Suppressor macrophage (primary cell): ENCODE measurements at places on chromosomes 11 and 22.

DNA sequence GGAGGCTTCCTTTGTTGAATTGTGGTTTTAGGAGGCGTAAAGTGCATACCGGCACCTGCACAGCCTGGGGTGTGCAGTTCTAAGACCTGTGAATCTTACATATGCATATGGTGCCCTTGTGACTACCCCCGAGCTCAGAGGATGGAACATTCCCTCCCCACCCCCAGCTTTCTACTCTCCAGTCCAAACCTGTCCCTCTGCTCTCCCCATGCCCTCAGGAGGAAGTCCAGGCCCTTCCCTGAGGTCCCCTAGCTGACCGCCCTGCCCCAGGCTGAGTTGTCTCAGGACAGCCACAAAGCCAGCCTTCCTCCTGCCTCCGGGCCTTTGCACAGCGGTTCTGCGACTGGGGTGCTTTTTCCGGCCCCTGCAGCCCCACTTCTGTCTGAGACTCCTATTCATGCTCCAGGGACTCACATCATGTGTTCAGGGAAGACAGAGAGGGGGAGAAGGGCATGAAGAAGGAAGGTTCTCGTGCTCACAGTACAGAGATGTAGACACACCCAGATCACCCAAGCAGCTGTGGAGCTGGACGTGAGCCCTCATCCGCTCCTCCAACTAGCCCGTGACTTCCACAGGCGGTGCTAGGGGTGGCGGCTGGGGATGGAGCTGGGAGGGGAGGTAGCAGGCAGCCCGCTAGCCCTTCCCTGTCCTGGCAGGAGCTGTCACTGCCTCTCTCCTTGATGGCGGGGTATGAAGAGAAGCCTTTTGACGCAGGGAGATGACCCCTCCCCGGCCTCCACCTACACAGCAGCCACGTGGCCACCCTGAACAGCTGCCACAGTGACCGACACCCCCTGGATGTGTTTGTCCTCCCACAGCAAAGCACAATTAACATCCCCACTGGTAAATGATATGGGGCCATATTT, 50.8 kb downstream of the FLRT1 start:
- no peak for DNase-seq

- no peak for DNase-seq
Measured at GRCh38 chr11:28759311-28759710, 651.1 kb downstream of the METTL15 start.

GRCh38 chr11:12215181-12215593, 104.8 kb downstream of the MICAL2 start:
- peak; percentile 69 for DNase-seq

- DNase-seq, result peak; percentile 59
Measured at GRCh38 chr11:47928426-47928825, 51.9 kb upstream of the PTPRJ start.

DNA sequence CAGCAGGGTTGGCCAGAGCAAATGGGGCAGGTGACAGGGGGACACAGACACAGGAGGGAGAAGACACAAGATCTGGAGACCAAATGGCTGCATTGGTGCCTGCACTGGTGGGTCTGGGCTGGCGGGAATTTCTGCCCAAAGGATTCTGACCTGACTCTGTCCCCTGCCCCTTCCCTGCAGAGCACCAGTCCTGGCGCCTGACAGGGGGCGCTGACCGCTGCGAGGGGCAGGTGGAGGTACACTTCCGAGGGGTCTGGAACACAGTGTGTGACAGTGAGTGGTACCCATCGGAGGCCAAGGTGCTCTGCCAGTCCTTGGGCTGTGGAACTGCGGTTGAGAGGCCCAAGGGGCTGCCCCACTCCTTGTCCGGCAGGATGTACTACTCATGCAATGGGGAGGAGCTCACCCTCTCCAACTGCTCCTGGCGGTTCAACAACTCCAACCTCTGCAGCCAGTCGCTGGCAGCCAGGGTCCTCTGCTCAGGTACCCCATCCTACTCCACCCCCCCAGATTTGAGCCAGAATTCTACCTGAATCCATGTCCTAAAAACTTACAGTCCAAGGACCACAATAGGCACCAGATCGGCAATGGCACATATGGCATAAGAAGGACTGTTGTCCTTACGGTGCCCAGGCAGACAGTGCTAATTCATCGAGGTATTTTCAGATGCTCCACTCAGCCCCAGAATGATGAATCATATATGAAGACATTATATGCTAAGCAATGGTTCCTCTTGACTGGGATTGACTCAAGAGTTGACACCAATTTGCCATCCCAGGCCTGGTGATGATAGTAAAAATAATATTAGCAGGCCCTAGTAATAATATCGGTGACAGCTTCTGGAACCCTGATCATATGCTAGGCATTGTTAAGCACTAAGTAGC, 38.2 kb downstream of the CD6 start:
- no peak for DNase-seq

DNA sequence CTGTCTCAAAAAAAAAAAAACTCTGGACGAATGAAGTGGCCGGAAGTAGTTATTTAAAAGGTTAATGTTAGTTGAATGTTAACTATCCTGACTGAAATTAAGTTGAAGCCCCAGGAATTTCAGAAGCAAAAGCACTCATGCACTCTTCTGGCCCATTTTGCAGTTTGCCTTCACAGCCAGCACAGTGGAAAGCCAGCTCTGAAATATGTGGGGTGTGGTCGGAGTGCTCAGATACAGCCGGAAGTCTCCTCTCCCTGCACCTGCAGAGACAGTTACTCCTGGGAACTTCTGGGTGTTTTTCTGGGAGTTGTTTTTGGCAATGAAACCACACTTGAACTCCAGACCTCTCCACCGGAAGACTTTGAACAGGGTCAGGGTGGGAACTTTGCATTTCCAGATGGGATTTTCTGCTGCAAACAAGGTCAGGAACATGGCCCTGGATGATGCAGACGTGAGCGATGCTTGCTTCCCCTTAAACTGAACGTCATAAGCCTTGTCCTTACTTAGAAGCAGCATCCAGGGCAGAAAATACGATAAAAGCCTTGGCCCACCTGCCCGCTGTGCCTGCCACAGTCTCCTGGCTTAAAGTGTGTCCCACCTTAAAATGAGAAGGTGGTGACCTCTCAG, 21.5 kb upstream of the CABP2 start:
- no peak for DNase-seq

DNA sequence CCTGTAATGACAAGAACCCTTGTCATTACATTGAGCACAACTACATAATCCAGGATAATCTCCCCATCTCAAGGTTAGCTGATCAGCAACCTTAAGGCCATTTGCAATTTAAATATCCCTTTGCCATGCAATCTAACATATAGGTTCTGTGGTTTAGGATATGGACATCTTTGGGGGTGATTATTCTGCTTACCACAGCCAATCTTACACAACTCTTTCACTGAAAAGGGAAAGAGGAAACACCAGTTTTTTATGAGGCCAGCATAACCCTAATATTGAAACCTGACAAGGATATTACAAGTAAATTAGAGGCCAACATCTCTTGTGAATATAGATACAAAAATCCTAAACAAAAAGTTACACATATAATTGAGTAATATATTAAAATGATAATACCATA, 78.5 kb downstream of the CYP2R1 start:
- no peak for DNase-seq

GRCh38 chr11:36452236-36452940, 57.7 kb downstream of the TRAF6 start:
- DNase-seq, result no peak

GRCh38 chr22:19942157-19943081, 801 bp upstream of the TXNRD2 start:
- DNase-seq, result peak; percentile 59

DNA sequence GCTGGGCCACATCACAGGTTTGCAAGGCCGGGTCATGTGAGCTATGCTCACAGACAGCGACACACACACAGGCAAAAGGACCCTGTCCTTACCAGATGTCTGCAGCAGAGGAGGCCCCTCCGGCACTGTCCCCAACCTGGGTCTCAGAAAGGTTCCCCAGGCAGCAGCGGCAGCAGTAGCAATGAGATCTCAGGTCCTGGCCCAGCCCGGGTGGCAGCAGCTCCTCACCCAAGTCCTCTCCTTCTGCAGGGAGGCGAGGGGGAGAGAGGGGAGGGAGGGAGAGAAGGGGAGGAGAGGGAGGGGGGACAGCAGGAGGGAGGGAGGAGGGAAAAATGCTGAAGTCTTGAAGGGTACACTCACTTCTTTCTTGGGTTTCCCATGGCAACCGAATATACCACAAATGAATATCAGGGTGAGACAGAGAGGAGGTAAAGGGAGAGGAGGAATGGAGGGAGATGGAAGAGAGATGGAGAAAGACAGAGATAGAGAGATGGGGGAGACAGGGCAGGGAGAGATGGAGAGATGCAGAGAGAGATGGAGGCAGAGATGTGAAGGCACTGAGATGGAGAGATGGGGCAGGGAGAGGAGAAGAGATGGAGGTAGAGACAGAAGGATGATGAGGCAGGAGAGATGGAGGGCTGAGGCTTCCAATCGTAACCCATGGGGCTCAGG, 9.5 kb downstream of the ELFN2 start:
- DNase-seq, result no peak

DNA sequence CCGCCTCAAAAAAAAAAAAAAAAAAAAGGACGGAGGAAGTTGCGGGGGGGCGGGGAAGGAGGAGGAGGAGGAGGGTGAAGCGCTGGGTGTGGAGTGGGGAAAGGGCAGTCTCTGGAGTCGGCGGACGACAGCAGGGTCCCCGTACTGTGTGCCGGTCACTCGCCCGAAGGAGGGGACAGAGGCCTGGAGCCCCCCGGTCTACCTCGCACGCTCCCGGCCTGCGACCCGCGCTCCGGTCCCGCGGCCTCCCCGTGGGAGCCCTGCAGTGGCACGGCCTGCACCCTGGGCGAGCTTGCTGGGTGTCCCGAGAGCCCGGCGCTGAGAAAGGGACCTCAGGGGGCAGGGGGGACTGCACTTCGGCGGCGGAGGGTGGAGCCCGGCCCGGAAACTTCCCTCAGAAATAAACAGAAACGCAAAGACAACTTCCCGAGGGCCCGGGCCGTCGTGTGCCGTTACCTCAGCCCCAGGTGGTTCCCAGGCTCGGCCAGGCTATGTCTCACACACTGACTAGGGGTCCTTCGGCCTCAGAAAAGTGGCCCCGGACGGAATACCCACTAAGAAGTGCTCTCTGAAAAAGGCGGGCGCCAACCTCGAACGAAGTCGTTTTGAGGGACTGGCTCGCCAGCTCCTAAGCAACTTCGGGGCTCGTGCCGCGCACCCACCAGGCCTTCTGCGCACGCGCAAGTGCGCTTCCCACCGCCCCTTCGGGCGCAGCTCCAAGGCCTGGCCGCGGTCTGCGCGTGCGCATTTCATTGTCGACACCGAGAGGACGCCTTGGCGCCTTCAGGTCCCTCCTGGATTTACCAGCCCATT, at the start of gene MAJIN:
TSS of gene MAJIN (minus strand) at position 688 of the 813 bp plus-strand sequence. CDS start 12,703 bp downstream, outside the sequence.
- DNase-seq, result peak; percentile 85

DNA sequence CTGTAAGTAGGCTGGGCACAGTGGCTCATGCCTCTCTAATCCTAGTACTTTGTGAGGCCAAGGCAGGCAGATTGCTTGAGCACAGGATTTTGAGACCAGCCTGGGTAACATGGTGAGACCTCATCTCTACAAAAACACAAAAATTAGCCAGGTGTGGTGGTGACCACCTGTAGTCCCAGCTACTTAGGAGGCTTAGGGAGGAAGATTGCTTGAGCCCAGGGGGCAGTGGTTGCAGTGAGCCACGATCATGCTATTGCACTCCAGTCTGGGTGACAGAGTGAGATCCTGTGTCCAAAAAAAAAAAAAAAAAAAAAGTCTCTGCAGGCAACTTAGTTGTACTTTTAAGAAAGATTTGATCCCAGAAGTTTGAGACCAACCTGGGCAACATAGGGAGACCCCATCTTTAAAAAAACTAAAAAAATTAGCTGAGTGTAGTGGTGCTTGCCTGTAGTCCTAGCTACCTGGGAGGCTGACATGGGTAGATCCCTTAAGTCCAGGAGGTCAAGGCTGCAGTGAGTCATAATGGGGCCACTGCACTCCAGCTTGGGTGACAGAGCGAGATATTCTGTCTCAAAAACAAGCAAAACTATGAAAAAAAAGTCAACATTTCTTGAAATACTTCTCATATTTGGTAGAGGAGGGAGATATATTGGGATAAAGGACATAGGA, 10.5 kb downstream of the ATM start:
- DNase-seq, result no peak

- DNase-seq, result no peak
Measured at GRCh38 chr11:119853581-119854360, 124.8 kb upstream of the NECTIN1 start.

DNA sequence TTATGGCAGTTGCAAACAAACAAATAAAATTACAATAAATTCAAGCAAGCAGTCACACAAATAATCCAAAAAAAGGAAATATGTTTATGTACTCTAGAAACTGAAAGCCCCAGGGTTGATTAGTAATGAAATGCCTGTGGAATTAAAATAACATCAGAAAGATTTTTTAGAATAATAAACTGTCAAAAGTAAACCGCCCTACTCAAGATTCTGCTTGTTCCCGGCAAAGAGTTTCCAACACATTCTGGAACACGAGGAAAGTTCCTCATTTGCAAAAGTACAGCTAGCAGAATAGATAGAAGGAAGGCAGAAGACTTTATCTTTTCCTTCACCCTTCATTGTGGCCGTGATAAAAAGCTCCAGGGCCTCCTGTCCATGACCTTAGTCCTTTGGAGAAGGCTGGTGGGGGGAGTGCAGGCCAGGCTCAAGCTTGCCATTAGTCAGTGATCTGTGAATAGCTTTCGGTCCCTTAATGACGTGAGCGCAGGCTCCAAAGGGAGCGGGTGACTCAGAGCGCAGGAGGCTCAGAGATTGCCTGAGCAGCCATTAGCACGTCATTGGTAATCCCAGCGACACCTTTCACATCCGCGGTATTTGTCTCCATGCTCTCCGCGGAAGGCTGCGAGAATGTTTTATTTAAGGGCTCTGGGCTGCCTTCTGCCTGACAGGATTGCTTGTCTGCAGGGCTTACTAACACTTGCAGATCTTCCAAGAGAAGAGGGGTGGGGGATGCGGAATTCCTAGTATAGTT, 458.3 kb downstream of the METTL15 start:
- DNase-seq, result no peak

- DNase-seq, result no peak
Measured at GRCh38 chr11:76663486-76663810, 7.1 kb downstream of the LRRC32 start.

DNA sequence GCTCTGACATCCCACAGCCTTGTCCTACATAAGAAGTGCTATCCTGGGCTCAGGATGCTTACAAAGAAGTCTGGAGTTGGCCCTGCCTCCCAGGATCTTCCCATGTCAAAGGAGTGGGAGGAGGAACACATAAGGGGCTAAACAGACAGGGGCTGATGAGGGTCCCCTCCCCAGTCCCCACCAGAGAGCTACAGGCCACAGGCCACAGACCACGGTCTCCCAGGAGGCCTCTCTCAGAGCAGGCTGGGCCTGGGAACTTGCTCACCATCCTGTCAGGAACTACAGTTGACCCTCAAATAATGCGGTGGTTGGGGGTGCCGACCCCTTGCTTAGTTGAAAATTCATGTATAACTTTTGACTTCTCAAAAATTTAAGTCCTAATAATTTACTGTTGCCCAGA, 315.5 kb downstream of the NTM start:
- DNase-seq, result no peak

- DNase-seq, result no peak
Measured at GRCh38 chr22:29043906-29044575, 17.6 kb downstream of the C22orf31 start.
